ENCODE measurements at places on chromosomes 11 and 22.

- no peak for DNase-seq
Measured at GRCh38 chr11:422249-422656, 7.5 kb upstream of the SIGIRR start.

- no peak for DNase-seq
Measured at GRCh38 chr11:108512708-108513107, 14.5 kb upstream of the POGLUT3 start.

DNA sequence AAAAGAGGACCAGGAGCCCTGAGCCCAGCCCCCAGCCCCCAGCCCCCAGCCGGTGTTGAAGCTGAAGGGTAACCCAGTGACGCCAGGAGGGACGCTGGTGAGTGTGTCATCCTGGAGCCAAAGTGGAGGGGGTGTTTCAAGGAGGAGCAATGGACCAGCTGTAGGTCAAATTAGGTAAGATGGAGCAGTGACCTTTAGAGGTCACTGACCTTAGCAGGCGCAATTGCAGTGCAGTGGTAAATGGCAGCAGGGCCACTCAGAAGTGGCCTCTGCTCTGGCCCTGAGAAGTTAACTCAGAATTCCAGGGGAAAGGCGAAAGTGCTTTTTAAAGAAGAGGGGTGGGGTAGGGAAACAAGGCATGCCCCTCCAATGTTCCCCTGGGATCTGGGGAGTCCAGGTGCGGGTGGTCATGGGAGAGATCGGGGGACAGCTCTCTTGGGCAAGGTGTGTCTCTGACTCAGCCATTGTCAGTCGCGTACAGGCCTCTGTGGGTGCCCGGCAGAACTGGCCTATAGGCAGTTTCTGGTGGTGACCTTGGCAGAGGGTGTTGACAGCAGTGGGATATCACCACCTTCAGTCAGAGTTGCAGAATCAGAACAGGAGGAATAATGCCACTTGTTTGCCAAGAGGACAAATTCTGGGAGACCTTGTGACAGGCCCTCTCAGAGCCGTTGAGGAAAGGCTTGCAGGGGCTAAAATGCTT, 50.3 kb upstream of the TIMP3 start:
- no peak for DNase-seq

- DNase-seq: no peak
Measured at GRCh38 chr11:21807350-21807749, 385.5 kb upstream of the ANO5 start.

DNA sequence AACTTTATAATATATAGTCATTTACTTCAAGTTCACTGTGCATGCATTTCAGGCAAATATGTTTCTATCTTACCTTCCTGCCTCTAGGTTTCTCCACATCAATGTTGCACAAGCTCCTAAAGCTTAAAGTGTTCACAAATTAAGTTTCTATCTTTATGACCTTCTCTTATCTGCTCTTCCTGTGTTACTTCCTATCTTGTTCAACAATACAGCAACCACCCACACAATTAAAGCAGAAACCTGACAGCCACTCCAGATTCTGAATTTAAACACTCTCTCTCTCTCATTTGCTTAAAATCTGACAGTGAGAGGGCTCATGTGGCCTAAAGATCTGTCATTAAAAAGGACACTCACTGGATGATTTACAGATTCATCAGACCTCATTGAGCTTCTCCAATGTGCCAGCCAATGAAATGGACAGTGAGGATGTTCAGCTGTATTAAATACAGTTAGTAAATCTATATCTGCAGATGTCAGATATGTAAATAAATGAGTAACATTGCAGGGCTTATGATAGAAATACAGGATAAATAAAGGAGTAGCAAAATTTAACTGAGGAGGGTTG, 10.9 kb downstream of the PDGFD start:
- DNase-seq: peak; percentile 25

Data from CD4-positive, alpha-beta T cell treated with Interleukin-17A for 1 hour (primary cell).